ENCODE measurements at places on chromosomes 16 and 17. TPM values are rescaled to one million over a fixed set of nuclear protein-coding genes. Genes with fewer than 3 reads are reported as not detected.

The MMP2 gene
- total RNA-seq, result not detected

The KREMEN2 gene
- total RNA-seq, result not detected

The CAPNS2 gene
- not detected for total RNA-seq

The FBXW10B gene
- not detected for total RNA-seq

The CHST5 gene
- total RNA-seq, result not detected

The DHRS7C gene
- not detected for total RNA-seq

The KCNJ18 gene
- total RNA-seq, result not detected

The EPOP gene
- total RNA-seq, result 0.60 TPM

The KRT32 gene
- total RNA-seq, result not detected

The BCAR1 gene
- total RNA-seq, result not detected

The ODF4 gene
- not detected for total RNA-seq

The HEXIM1 gene
- 52.4 TPM for total RNA-seq

The SLC16A11 gene
- not detected for total RNA-seq

The TMC5 gene
- 0.22 TPM for total RNA-seq

The ARL17B gene
- total RNA-seq, result 22.9 TPM

The PKMYT1 gene
- total RNA-seq, result not detected

The ACAP1 gene
- 702 TPM for total RNA-seq

The FN3K gene
- 3.2 TPM for total RNA-seq

The CXCL16 gene
- total RNA-seq, result 10.3 TPM

The PYY gene
- total RNA-seq, result not detected

The SP6 gene
- total RNA-seq, result 0.20 TPM

The PALB2 gene
- total RNA-seq, result 8.7 TPM

The ERBB2 gene
- 1.3 TPM for total RNA-seq

The IGFALS gene
- total RNA-seq, result 0.55 TPM

The KCNG4 gene
- total RNA-seq, result not detected

The MYH1 gene
- total RNA-seq, result not detected

The PLA2G10 gene
- total RNA-seq, result not detected

The NATD1 gene
- 4.9 TPM for total RNA-seq

The CYGB gene
- not detected for total RNA-seq

The RCVRN gene
- not detected for total RNA-seq

The NUPR1 gene
- total RNA-seq, result 0.07 TPM

The CENPV gene
- total RNA-seq, result 9.2 TPM

The KRT12 gene
- not detected for total RNA-seq

The WFDC1 gene
- not detected for total RNA-seq

The TMEM235 gene
- not detected for total RNA-seq

The RNF166 gene
- 398 TPM for total RNA-seq

The NPIPB9 gene
- 1.4 TPM for total RNA-seq

The KRT222 gene
- not detected for total RNA-seq

The SLC52A1 gene
- total RNA-seq, result 0.12 TPM

The MFAP4 gene
- not detected for total RNA-seq

The ABCA6 gene
- total RNA-seq, result 0.89 TPM

The ABCC3 gene
- total RNA-seq, result 58.0 TPM

The AATF gene
- total RNA-seq, result 47.8 TPM

The HBA2 gene
- total RNA-seq, result not detected
